ENCODE measurements at places on chromosomes 4 and X. TPM values are rescaled to one million over a fixed set of nuclear protein-coding genes. Genes with fewer than 3 reads are reported as not detected.

Gene GPC4
- total RNA-seq, result 2.2 TPM

Gene L1CAM
- total RNA-seq, result 0.87 TPM

Gene HAND2
- total RNA-seq, result not detected

Gene HS3ST1
- total RNA-seq, result 1.1 TPM

DNA sequence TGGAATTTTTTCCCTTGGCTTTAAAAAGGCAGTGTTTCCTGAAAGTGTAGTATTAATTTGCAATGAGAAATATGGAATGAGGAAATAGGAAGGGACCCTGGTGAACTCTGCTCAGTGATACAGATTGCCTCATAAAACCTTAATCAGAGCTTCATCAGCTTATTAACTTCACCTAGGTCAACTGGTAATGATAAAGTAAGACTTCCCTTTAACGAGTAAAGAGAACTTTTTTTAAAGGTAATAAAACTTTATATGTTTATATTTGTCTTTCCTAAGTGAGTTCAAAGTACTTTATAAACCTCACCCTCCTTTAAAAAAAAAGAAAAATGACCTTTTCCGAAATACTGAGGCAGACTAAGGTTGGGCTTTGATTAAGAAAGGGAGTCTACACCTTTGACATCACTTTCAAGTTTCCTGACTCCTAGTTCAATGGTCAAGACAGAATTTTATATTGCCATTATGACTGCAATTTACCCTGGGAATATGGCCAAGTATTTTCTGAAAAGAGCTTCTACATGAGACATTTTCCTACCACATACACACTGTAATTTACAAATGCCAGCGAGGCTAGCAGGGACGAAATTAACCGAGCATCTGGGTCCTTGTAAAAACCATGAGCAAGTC lies 706.3 kb upstream of the TENM3 start:
- ATAC-seq, result no peak

- no peak for ATAC-seq
Observed at GRCh38 chr4:83231620-83232076, 53.0 kb downstream of the COQ2 start.

GRCh38 chr4:85358831-85359230 lies 116.1 kb upstream of the ARHGAP24 start:
- ATAC-seq, result no peak

GRCh38 chr4:78661086-78661690 lies 109.6 kb downstream of the ANXA3 start:
- ATAC-seq, result no peak

- ATAC-seq, result no peak
Observed at GRCh38 chrX:107577933-107578332, 50.4 kb upstream of the PRPS1 start.

GRCh38 chr4:44736900-44737299 lies 10.5 kb upstream of the GNPDA2 start:
- ATAC-seq, result no peak
